Effector CD8-positive, alpha-beta T cell (primary cell): ENCODE measurements at places on chromosomes 4 and X.

DNA sequence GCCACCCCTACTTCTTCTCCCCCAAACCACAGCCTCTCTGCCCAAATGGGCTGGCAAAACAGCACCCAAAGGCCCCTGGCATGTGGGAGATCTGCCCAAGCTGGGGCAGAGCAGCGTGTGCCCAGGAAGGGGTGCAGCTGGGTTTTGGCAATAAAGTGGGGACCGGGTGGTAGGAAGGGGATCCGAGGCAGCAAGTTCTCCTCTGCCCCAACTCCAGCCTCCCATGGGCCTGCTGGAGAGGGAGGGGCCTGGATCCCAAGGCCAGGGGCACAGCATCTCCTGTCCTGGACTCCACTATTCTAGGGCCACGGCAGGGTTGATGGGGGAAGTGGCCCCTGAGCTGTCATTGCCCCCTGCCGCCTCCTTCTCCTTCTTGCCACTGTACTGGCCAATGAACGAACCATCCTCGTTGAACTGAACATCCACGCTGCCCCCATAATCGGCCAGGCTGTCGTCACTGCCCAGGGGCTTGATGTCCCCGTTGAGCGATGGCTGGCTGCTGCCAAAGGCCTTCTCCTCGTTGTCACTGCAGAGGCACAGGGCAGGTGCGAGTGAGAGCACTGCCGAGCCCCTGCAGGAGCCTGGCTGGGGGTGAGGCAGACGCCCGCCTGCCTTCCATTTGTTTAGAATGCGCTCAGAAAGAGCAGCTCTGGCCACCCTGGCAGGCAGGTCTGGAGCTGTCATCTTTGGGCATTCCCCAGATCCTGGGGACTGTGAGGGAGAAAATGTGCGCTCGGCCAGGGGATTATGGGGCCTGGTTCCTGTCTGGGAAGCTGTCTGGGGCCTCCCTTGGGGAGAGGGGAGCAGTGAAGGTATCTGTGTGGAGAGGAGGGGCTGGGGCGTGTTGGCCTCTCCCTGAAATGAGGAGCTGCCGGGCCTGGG lies 23.4 kb downstream of the L1CAM start:
- no peak for DNase-seq

DNA sequence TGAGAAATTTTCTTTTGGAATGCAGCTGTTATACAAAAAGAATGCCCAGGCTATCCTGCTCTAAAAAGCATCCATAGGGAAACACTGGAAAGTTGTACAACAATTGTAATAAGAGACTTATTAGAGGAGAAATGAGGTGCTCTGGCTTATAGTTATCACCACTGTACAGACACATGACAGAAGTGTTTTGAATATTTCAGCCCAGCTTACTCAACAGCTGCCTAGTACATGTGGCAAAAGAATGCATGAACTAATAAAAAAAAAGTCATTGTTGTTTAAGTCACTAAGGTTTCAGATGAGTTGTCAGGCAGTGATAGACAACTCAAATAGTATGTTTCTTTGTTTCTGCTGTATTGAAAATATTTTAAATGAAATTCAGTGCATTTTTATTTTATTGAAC lies 307.7 kb downstream of the GPM6A start:
- DNase-seq, result no peak

DNA sequence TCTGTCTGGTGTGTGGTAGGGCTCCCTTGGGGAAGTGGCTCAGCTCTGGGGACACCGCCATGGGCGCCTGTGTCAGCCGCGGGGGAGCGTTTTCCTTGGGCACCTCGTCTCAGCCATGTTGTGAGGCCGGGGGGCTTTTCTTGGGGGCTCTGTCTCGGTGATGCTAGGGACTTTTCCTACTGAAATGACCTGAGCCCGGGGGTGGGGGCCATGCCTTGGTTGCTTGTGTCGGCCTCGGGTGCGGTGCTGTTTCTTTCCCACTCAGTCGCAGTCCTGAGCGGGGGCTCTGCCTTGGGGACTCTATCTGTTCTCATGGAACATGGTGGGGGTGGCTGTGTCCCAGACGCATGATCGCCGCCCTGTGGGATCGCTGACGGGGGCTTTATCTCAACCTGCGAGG lies 356 bp downstream of the CT45A1 start:
- no peak for DNase-seq

DNA sequence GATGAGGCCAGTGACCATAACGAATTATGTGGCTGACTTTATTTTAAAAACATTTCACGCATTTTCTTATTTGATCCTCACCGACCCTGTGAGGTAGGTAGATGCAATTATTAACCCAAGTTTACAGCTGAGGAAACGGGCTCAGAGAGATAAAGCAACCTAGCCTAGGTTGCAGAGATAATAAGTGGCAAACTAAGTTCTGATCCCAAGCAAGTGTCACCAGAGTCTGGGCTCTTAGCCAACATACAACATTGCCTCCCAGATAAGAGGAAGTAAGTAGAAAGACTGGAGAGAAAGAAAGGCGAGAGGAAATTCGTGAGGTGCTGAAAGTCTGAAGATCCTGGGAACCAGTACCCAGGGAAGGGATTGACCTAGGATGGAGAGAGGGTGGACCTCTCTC lies 77.4 kb upstream of the GPR50 start:
- no peak for DNase-seq

- DNase-seq, result no peak
These were observed 50.0 kb downstream of the ATOH1 start for GRCh38 chr4:93878566-93878965.

DNA sequence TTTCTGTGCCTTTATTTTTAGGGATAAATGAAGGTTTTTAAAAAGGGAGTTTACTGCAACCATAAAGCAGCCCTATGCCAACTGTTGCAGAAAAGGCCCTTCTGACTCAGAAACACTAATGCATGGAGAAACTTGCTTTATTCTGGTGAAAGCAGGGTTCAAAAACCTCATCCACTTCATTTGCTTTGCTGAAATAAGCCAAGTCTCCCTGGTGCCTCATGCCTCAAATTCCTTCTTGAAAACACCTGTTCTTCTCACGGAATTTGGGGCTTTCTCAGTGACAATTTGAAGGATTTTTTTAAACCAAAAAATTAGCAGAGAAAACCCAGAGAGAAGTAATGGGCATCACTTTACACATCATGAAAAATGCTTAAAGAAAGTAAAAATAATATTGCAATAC lies 349.0 kb downstream of the PCDH7 start:
- no peak for DNase-seq

- DNase-seq, result no peak
These were observed 666.8 kb upstream of the NDST4 start for GRCh38 chr4:115780268-115780667.

DNA sequence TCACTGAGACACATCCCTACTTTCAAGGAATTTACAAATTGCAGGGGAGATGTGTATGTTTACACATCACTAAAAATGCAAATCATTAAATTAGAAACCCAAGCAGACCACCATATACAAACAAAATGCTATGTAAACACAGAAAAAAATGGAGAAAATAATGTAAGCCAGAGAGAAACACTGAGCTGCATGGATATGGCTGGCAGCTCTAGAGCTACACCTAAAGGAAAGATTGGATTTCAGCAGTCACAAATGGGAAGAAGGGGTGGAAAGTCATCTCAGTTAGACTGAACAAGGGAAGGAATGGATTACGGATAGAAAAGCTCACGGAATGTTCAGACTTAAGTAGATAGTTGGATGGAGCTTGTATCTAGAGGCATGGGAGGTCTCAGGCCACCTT lies 186.3 kb downstream of the MOSPD2 start:
- DNase-seq, result no peak
